ENCODE measurements at places on chromosomes 16 and 17. TPM values are rescaled to one million over a fixed set of nuclear protein-coding genes. Genes with fewer than 3 reads are reported as not detected.

The MYH2 gene
- polyA plus RNA-seq: not detected

- no peak for DNase-seq
Observed at GRCh38 chr17:27370776-27371175, 76.9 kb downstream of the WSB1 start.

The CHST5 gene
- polyA plus RNA-seq: 0.16 TPM

The HDAC5 gene
- polyA plus RNA-seq: 40.0 TPM

GRCh38 chr16:85136213-85136701 lies 24.0 kb upstream of the CIBAR2 start:
- DNase-seq: no peak

DNA sequence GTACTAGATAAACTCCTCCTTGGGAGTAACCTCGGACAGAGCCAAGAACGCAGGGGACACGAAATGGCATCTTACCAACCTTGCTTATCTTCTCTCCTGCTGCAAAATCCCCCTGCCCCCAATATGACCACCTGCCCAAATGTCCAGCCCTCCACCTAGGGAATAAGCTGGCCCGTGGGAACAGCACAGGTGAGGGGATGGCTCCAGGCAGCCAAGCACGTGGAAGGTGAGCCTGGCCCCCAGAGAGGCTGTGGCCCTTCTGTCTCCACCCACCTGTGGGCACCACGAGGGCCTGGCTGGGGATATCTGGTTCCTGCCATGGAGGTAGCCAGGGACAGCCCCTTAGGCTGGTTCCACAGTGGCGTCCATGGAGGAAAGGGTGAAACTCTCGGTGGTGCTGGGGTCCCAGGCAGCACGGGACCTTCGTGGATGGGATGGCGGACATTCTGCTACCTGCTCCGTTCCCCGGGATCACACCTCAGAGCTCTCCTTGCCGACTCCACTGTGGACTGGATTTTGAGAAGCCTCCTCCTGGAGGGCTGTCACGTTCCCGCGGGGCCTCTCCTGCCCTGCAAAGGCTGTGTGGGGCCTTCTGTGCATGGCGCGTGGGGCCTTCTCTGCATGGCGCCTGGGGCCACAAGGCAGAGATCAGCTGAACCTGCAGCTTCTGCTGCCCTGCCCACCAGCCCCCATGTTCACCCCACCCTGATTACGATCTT lies 388.5 kb upstream of the TNRC6C start:
- no peak for DNase-seq

- no peak for DNase-seq
Observed at GRCh38 chr17:15348021-15348420, 6.6 kb upstream of the TEKT3 start.

GRCh38 chr16:2425008-2425518 lies 4.2 kb upstream of the CCNF start:
- no peak for DNase-seq

Data from endothelial cell of umbilical vein (primary cell).